ENCODE measurements at places on chromosomes 5 and 9. TPM values are rescaled to one million over a fixed set of nuclear protein-coding genes. Genes with fewer than 3 reads are reported as not detected.

CDC25C gene
- total RNA-seq = not detected

FGF10 gene
- 8.6 TPM for total RNA-seq

CDHR2 gene
- total RNA-seq = not detected

C9orf50 gene
- total RNA-seq = not detected

- no peak for DNase-seq
Observed at GRCh38 chr5:107241841-107242240, 428.9 kb downstream of the EFNA5 start.

DNA sequence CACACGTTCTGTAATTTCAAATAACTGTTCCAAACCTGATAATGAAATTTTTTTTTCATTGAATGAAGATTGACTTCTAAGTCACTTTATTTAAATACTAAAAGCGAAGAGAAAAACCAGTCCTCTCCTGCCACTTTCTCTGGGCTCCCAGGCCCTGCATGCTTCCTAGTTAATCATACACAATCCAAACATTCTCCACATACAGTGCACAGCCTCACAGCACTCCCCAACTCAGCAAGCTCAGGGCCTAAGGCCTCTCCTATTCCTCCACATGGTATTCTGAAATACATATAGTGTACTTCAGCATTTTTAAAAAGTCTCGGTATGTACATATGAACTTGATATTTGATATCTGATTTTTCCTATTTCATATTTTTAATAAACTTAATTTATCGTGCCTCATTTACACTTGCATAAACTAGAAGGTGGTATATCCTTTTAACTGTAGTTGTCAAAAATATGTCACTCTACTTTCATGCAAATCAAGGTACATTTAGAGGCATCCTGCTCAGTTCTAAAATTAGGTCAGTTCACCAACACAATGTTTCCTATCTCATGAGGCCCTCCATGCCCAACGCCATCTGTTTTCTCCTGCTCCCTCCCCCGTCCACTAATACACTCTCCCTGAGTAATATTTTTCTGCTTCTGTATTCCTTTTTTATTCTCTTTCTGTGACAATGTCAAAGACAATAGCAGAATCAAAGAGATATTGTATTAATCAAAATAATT, 206.7 kb downstream of the ARRDC3 start:
- no peak for DNase-seq

GRCh38 chr5:103402851-103403250, 144.3 kb downstream of the MACIR start:
- peak; percentile 59 for DNase-seq

- DNase-seq = no peak
Observed at GRCh38 chr5:154442801-154443200, 3.0 kb upstream of the SAP30L start.

DNA sequence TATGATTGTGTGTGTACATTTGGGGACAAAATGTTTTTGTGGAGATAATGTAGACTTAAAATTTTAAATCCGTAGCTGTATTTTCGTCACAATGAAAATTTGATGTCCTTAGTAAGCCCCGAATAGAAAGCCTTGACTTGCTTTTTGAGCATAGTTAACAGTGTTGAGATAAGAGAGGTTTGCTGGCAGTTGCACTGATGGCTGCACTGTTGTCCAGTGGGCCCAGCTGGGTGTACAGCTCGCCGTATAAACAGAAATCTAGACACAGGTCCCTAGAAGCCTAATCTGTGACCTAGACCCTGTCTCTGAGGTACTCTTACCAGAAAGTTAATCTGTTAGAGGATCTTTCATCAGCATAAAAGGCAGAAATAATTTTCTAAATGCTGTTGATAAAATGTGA, 271.3 kb upstream of the DMRT1 start:
- no peak for DNase-seq

DNA sequence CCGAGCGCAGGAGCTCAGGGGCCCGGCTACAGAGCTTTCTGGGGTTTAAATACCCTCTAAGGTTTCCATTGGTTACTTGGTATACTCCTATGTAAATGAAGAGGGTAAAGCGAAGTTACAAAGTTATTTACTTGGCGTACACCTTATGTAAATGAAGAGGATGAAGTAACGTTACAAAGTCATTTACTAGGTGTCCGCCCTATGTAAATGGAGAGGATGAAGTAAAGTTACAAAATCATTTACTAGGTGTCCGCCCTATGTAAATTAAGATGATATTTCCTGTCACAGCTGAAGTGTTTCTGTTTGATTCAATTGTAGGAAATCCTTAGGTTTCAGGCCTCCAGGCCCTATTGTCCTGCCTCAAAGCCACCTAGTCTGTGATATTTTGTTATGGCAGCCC, 358.2 kb downstream of the MTRR start:
- no peak for DNase-seq
